Left hindlimb (tissue), 1 donor: ENCODE measurements at places on chromosomes 2 and 18.
A peak's percentile ranks its signal among the peaks of the same experiment; 100 is the strongest.

- no peak for DNase-seq
These were observed 110.3 kb upstream of the ST6GAL2 start for GRCh38 chr2:106996171-106996769.

DNA sequence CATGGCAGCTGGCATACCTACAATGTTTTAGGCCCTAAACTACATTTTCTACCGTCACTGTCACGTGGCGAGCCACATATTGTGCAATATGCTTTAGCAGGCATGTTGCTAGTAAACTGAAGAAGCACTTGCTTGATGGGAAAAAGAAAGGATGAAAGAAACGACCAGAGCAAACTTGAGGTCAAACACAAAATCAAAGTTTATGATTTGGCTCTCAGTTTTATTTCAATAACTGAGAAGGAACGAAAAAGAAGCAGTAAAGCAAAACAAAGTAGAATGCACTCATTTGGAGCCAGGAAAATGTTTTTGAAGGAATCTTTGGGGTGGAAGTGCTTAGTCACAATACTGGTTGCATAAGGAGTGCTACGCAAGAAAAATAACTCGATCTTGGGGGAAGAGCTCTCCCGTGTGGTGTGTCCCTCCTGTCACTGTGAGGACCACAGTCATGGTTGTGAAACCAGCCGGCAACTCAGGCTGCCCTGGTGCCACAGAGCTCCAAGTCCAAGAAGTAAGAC, 349.8 kb downstream of the RBM43 start:
- peak; percentile 51 for DNase-seq

- peak; percentile 52 for DNase-seq
These were observed 134.4 kb upstream of the SEC11C start for GRCh38 chr18:59005262-59005661.

DNA sequence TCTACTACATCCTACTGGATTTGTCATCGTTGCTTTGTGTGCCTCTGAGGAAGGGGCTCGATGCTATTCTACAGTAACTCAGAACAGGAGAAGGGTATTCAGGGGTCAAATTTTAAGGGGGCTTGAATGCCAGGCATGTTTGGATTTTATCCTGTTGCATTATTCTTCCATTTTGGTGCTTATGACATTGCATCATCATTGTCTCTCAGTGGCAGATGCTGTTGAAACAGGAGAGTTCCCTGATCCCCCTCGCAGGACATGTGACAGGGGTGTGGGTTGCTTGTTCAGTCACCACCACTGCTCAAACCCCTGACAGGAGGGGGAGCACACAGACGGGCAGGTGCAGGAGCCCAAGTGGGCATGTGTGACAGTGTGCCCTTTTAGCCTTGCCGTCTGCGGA, 156.7 kb downstream of the SLC4A3 start:
- no peak for DNase-seq

- DNase-seq, result no peak
These were observed 225.2 kb downstream of the SLC4A3 start for GRCh38 chr2:219852626-219853025.

DNA sequence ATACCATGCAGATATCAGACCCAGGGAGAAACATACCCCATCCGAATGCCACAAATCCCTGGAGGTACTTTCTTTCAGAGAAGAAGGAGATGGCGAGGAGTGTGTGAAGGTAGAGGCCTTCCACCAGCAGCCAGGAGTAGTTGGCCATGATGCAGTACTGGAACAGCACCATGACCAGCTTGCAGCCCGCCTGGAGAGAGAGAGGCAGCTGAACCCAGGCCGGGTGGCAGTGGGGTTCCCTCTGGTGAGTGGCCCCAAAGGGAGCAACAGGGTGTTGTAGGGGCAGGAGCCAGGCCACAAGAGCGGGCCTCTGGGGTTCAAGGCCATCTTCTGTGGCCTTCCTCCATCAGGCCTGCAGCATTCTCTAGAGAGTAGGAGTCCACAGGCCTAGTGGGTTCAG, 30.2 kb downstream of the TMEM37 start:
- no peak for DNase-seq

DNA sequence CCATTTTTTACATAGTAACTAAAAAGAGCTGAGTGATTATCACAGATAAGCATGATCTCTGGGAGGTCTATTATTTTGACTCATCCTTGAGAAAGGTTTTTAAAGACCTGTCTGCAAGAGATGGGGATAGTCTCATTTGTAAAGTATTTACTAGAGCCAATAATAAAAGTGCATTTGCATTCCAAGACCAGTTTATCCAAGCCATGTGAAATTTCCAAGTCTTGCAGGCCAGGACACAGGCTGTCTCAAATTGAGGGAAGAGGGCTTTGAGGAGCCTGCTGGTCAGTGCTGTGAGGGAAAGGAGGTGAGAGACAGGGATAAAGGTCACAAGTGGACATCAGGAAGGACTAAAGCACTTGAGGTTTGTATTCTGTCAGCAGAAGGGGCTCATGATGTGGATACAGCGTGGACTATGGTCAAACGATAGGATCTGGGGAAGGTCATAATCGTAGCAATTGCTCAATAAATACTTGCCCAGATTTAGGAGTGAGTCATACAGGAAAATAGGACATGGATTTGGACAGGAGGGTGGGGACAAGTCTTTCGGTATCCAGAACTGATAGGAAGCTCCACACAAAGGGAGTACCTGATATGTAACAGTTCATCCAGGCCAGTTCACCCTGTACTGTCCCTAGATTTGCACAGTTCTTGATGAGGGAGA, 6.6 kb upstream of the CDH2 start:
- no peak for DNase-seq

- peak; percentile 40 for DNase-seq
These were observed 5.4 kb downstream of the CACNB4 start for GRCh38 chr2:152093464-152093863.

GRCh38 chr2:36587101-36587500, 10.9 kb downstream of the FEZ2 start:
- no peak for DNase-seq

- no peak for DNase-seq
These were observed 195.7 kb downstream of the LRATD1 start for GRCh38 chr2:14828223-14828622.

- no peak for DNase-seq
These were observed 118.4 kb downstream of the INO80D start for GRCh38 chr2:205967391-205968075.

DNA sequence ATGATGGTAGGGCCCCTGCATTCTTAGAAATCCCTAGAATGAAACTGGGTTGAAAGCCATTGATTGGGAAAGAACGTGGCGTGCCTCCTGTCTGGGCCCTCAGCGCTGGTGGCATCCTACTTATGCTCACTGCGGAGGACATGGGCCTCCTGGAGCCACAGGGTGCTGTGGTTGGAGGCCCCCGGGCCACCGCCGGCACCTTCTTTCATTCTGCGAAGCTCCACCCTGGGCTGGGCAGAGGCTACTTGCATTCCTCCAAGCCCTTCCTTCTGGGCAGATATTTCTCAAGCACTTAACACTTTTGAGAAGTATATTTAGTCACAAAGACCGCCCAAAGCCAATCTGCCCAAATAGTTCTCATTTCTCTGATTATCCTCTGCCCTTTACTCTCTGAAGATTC, 311.9 kb downstream of the MYCN start:
- DNase-seq, result no peak

DNA sequence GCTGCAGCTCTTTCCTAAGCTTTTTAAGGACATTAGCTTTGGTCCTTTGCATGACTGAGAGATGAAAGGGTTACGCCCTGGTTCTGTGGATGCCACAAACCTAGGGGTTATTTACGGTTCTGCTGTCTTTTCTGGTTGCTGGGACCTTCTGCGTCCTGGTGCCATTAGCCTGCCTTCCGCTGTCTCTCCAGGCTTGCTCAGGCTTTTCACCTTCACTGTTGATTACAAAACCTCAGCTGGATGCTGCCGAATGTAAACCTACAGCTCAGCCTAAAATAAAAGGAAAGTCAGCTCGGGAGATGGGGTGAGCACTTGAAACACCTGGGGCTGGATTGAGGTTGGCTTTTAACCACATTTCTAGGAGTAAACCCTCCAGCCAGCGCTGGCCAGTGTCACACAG, 130.9 kb upstream of the ARHGAP28 start:
- DNase-seq, result no peak

- DNase-seq, result no peak
These were observed 50.9 kb downstream of the KDM3A start for GRCh38 chr2:86492048-86492453.

DNA sequence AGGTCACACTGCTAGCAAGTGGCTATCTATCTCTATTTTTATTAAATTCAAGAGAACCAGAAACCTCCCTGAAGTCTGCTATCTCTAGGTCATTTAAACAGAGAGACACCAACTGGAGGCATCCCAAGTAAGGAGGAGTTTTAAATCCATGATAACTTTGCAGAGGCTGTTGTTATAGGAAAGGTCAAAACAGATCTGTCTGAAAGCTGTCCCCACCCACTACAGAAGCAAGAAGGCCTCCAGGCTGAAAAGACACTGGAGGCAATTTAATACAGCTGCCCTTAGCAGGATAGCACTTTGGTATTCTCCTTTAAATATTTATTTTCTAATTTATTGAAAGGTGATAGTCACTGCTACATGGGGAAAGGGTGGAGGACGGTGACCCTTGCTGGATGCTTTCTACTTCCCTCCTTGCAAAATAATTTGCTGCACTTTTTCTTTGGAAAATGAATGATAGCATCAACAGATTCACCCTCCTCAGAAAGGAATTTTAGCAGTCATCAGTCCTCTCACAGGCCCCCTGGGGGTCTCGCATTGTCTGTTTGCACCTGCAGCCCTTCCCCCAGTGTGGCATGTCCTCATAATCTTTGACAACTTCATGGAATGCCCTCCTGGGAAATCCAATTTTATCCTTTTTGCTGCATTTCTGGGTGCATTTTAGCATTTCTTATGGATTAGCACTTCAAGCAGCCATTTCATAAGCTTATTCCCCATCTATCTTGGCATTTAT, 429.5 kb upstream of the TNP1 start:
- DNase-seq, result no peak

- DNase-seq, result no peak
These were observed 679.5 kb downstream of the KCNJ3 start for GRCh38 chr2:155377931-155378444.

- no peak for DNase-seq
These were observed 185.5 kb downstream of the CDH2 start for GRCh38 chr18:27991391-27991790.

DNA sequence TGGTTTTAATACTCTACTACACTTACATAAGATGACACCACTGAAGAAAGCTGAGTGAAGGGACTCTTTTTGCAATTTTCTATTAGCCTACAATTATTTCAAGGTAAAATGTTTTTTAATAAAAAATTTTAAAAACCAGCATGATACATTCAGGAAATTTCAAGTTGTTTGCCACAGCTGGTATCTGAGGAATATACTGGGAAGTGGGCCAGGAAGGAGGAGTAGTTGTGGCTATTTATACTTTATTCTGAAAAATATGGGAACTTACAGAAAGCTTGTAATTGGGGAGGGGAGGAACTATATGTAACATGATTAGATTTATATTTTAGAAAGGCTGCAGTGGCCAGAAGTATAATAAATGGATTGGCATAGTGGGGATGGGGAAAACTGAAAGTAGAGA, 40.8 kb downstream of the WDR35 start:
- DNase-seq, result no peak

DNA sequence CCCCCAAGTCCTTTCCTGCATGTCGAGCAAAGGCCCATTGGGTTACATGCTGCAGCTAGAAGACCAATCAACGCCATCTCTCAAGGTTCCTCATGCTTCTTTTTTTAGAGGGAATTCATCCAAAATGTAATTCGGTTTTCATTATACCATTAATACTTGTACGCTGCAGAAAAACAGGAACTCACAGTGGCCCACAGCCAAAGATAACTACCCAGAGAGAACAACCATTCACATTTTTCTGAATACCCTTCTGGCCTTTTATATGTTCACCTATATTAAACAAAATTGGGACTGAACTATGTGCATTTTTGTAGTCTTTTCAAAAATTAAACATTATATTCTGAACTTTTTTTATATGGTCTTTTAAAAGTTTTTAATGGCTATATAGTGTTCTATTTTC, 25.8 kb downstream of the FARP2 start:
- no peak for DNase-seq

- DNase-seq, result no peak
These were observed 32.4 kb upstream of the PPM1B start for GRCh38 chr2:44136252-44136651.

DNA sequence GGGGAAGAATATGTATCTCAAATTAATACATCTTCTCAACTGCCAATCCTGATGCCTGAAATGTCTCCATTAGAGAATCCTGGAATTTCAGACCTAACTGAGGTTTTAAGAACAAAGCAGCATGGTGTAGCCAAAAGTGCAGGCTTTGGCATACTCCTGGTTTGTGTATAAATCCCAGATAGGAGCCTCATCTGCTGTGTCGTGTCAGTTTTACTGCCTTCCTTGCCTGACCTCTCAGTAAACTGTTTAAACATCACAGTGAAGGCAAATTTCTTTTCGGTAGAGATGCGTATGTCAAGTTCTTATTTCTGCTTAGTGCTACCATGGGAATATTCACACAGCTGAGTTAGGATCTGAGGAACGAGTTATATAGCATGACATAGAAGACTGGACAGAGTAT, 7.3 kb downstream of the SCG2 start:
- no peak for DNase-seq

DNA sequence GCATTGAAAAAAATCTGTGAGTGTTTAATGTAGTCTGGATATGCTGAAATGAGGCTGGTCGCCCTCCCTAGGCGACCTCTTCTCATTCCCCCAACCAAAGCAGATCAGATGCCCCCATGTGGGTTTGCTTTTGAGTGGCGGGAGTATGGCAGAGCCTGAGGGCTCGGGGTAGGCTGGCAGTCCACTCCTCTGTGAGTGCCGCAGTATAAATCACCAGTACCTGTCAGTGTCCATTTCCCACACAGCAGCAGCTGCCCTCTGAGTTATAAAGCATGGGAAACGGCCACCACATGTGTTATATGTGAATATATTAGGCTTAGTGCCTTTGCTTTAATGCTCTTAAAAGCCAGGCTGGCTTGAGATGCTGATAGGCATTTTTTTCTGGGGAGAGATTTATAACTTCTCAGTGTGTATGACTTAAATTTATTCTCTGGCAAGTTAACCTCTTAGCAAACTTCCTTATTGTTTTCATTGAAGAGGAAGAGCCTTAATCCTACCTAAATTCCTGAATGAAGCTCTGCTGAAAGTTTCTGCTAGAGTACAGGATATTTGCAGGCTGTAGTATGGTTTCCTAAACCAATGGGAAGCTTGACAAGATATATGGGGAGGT, 3.8 kb downstream of the DCC start:
- no peak for DNase-seq

DNA sequence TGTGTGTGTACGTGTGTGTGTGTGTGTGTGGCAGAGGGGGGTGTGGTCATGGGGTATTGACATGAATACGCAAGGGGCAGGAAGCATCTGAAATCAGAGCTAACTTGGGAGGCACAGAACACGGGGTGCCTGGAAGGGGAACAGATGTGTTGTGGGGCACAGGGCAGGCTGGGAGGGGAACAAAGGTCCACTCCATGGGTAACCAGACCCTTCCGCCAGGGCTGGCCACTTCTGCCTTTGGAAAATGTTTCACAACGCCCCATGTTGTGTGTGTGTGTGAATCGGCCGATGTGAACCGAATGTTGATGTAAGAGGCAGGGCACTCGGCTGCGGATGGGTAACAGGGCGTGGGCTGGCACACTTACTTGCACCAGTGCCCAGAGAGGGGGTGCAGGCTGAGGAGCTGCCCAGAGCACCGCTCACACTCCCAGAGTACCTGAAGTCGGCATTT, at the start of gene SLC11A1:
Gene SLC11A1 (plus strand): TSS at position 358 of the 451 bp plus-strand sequence. CDS start 96 bp downstream, outside the sequence.
- DNase-seq, result no peak

- no peak for DNase-seq
These were observed 6.4 kb downstream of the TRAK2 start for GRCh38 chr2:201444746-201445465.
